Central memory CD4-positive, alpha-beta T cell (primary cell): ENCODE measurements at places on chromosomes 5 and 9.

DNA sequence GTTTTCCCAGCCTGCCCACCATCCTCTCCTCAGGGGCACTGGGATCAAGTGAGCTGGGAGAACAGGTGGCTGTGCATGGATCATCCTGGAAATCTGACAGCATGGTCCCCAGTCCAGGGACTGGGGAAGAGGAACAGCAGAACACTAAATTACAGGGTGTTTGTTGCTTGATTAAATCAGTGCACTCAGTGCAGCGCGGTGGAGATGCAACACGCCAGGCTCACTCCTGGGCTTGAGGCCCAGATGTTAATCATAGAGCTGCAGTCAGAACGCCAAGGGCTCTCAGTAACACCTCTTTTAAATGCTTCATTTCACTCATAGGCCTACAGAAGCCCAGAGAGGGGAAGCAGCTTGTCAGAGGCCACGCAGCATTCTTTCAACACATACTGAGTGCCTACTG, 14.2 kb upstream of the LARP1 start:
- DNase-seq = no peak

- peak; percentile 57 for DNase-seq
Observed at GRCh38 chr9:33813712-33814641, 3.0 kb upstream of the UBE2R2 start.

- no peak for DNase-seq
Observed at GRCh38 chr5:135894276-135894675, 1.4 kb downstream of the IL9 start.

- DNase-seq = no peak
Observed at GRCh38 chr9:83410701-83411100, 127.5 kb downstream of the FRMD3 start.

- DNase-seq = no peak
Observed at GRCh38 chr9:87594194-87594593, 96.5 kb downstream of the DAPK1 start.

DNA sequence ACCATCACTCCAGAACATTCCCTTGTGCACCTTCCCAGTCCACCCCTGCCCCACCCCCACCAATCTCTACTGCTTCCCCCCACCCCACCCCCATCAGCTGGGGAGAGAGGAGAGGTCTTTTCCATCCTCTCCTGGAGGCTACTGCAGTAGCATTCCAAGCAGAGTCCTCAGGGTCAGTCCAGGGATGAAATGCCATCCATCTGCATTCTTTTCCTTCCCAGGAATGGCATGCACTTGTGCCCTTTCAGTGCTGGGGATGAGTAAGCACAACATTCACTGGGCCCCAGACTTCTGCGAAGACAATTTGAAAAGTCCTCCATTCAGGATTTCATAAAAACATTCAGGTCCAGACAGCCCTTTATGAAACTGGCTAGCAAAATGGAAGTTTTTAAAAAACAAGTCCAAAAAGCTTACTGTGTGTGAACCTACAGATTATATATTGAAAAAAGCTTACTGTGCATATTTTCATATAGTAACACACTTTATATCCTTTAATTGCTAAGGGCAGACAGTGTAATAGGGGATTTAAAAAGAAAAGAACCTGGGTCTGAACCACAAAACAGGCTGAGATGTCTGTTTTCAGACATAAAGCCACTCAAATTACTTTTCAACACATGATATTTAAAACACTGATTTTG, 50.0 kb upstream of the GOLPH3 start:
- DNase-seq = no peak

DNA sequence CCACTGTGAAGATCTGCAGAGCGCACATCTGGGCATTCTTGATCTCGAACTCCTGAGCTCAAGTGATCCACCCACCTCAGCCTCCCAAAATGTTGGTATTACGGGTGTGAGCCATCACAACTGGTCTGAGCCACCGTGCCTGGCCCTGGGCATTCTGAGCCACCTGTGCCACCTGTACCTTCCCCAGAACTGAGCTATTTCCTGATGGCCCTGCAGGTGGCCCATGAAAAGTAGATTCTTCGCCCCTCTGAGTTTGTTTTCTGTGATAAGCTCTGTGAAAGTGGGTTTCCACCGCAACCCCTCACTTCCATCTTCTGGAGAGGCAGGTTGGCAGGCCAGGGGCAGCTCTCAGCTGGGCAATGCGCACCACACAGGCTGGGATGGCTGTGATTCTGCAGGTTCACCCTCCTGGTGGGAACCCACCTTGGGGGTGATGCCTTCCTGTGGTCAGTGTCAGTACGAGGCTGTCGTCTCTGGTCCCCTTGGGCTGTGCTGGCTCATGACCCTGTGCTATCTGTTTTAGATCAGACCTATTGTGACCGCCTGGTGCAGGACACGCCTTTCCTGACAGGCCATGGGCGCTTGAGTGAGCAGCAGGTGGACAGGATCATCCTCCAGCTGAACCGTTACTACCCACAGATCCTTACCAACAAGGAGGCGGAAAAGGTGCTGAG, 11.3 kb downstream of the CARD19 start:
- DNase-seq = no peak

- DNase-seq = peak; percentile 57
Observed at GRCh38 chr5:177434437-177434836, 8.0 kb downstream of the GRK6 start.

- DNase-seq = no peak
Observed at GRCh38 chr9:33517373-33517772, 6.7 kb upstream of the ANKRD18B start.

GRCh38 chr5:50595199-50595598, 71.2 kb upstream of the PARP8 start:
- no peak for DNase-seq

GRCh38 chr9:126982215-126983002, 67.8 kb downstream of the RALGPS1 start:
- peak; percentile 18 for DNase-seq

DNA sequence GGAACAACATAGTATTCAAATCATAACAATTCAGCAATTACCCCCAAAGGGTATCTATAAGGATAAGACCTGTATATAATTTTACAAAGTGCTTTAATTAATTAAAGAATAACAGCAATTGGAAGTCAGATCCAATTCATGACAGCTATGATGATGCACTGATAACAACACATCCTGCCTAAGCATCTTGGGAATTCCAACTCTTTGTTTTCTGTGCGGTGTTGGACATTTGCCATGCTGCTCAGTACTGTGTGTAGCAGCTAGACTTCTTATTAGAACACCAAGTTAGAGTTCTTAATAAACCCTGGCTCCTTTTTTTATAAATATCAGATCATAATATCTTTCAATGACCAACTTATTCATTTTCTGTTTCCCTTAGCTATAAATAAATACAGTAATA, 209.0 kb downstream of the SEC61B start:
- DNase-seq = no peak

- no peak for DNase-seq
Observed at GRCh38 chr5:1141834-1142233, 30.0 kb upstream of the SLC12A7 start.

- DNase-seq = peak; percentile 34
Observed at GRCh38 chr9:112361601-112362000, 18.3 kb upstream of the HSDL2 start.

GRCh38 chr9:87829756-87830155, 52.9 kb upstream of the SPATA31E1 start:
- no peak for DNase-seq

DNA sequence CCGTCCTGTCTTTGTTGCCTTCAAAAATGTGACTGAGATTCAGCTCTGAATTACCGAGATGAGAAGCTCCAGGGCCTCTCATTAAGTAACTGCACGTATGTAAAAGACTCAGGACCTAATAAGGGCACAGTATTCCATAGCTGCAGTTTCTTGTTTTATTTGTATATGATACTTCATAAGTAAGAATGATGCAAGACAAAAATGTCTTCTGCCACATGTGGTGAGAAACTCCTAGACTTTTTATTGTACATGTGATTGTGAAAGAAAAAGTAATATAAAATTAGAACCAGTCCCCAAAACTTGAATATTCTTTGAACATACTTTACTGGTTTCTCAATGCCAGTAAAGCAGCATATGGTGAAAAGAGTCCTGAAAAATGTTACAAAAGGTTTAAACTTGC, 110.1 kb upstream of the OTULINL start:
- DNase-seq = no peak

DNA sequence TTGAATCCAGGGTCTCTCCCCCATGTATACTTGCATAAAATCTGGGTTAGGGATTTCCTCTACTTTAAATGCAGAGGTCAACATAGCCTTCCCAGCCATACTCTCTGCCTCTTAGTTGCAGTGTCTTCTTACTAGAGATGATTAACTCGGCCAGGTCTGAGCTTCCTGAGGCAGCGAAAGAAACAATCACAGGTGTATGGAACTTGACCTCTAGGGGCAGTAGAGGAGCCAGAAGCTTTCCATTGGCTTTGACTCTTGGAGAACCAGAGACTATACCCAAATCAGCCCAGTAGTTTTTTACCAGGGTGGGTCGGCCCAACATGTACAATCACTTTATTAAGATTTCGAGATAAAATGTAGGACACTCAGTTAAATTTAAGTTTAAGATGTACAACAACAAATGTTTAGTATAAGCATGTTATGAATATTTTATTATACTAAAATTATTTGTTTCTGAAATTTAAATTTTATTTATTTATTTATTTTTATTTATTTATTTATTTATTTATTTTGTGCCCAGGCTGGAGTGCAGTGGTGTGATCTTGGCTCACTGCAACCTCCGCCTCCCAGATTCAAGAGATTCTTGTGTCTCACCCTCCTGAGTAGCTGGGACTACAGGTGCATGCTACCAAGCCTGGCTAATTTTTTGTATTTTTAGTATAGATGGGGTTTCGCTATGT, 48.0 kb upstream of the DMRT3 start:
- no peak for DNase-seq

- no peak for DNase-seq
Observed at GRCh38 chr9:18183974-18184373, 290.0 kb upstream of the ADAMTSL1 start.

- no peak for DNase-seq
Observed at GRCh38 chr5:39100851-39101396, 26.7 kb upstream of the RICTOR start.

DNA sequence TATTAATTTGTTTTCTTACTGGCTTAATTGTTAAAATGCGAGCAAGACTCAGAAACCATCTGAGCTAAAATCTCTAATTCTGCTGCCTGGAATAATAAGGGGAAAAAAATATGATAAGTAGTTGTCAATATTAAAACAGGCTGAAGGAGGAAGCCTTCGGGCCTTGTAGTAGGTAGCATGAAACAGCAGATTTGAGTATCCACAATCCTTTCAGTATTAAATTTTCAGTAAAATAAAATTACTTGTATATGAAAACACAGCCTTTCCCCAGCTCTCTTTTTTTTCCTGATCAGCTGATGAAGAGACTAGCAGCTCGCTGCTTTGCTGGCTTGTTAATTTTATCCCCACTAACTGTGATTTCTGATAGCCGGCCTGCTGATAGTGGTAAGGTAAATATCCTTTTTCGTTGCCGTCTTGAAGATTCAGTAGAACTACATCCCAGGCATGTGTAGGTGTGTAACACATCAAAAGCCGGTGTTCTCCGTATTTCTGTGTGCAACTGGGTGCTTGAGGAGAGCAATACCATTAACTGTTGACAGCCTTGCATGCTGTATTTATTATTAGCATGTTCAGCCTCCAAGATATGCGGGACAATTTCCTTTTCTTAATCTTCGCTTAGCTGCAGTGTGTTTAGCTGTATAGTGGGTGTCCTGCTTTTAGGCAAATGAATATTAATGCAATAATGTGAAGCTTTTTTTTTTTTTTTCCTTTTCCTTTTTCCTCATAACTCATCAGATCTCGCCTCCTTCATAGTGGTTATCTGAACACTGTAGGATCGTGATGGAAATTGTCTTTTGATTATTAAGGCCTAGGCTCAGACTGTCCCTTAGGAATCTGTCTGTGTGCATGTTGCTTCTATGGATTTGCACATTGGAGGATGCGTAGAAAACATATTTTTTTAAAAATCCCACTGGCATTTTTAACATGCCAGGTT, 144.6 kb downstream of the SMARCA2 start:
- no peak for DNase-seq

GRCh38 chr9:87500491-87501270, 3.0 kb downstream of the DAPK1 start:
- no peak for DNase-seq

- peak; percentile 75 for DNase-seq
Observed at GRCh38 chr9:20621471-20622329, 599 bp downstream of the MLLT3 start.

GRCh38 chr9:112780450-112781036, 30.0 kb downstream of the SNX30 start:
- no peak for DNase-seq

- DNase-seq = no peak
Observed at GRCh38 chr9:15505921-15506320, 4.8 kb downstream of the PSIP1 start.
